ENCODE measurements at places on chromosomes 11 and 22.
A peak's percentile ranks its signal among the peaks of the same experiment; 100 is the strongest.

DNA sequence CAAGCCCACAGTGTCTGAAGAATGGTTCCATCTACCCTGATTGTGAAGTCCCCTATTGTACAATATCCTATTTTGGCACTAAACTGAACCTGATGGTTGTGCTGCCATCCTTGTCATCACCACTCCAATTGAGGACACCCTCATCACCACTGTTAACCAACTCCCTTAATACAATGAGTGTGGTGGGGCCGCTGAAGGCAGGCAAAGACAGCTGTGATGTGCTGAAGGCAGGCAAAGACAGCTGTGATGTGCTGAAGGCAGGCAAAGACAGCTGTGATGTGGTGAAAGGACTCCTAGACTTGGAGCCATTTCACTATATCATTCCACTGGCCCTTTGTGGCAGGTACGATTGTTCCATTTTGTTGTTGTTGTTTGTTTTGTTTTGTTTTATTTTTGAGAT lies 481.6 kb downstream of the SOX6 start:
- DNase-seq, result no peak

- no peak for DNase-seq
These were observed 5.1 kb downstream of the GRAMD4 start for GRCh38 chr22:46625113-46625842.

DNA sequence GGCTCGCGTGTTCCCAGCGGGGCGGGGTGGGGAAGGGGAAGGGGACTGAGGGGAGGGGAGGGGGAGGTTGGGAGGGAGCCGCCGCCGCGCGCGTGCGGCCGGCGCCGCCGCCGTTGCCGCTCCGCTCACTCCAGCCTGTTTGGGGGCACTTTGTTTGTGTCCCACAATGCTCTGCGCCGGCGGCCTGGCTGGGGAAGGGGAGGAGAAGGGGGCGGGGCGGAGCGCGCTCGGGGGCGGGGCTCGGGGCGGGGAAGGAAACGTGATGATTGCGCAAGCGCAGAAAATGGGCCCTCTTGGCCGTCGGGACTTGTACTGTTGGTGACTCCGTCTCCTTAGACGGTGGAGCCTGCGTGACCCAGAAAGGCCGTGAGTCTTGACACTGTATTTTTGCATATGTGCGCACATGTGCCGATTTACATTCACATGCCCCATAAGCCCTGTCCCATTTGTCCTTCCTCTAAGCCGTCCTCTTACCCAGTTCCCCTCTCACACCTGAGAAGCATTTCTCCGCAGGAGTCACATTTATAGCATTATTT lies at the start of gene ZBTB44:
ZBTB44 (minus strand) TSS at position 168 of the 536 bp plus-strand sequence. CDS start 53,044 bp downstream, outside the sequence.
- DNase-seq, result peak; percentile 77

- no peak for DNase-seq
These were observed 157.7 kb downstream of the C11orf91 start for GRCh38 chr11:33542921-33543320.

- DNase-seq, result no peak
These were observed 17.3 kb downstream of the FLI1 start for GRCh38 chr11:128711136-128711535.

- DNase-seq, result no peak
These were observed 39.3 kb downstream of the CEP295 start for GRCh38 chr11:93700830-93701229.

- no peak for DNase-seq
These were observed 84.5 kb downstream of the JRKL start for GRCh38 chr11:96474263-96474662.

DNA sequence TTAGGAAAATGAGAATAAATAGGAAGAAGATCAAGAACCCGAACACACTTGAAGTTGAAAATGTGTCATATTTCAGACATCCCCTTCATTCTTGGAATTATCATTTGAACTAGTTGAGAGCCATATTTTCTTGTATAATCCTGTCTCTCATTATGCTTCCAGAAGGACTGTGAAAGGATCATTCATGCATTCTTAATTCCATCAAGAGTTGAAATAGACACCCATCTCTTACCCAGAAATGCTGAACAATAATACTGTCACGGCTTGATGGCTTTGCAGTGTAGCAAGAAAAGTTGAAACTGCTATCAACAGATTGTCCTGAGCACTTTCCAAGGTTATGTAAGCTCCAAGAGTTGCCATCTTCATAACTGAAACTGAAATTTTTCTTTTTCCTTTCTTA lies 79.7 kb downstream of the ARHGAP42 start:
- no peak for DNase-seq

- DNase-seq, result no peak
These were observed 311.6 kb upstream of the PITPNB start for GRCh38 chr22:28230671-28231070.

- no peak for DNase-seq
These were observed 7.2 kb downstream of the CEP164 start for GRCh38 chr11:117334896-117335295.

DNA sequence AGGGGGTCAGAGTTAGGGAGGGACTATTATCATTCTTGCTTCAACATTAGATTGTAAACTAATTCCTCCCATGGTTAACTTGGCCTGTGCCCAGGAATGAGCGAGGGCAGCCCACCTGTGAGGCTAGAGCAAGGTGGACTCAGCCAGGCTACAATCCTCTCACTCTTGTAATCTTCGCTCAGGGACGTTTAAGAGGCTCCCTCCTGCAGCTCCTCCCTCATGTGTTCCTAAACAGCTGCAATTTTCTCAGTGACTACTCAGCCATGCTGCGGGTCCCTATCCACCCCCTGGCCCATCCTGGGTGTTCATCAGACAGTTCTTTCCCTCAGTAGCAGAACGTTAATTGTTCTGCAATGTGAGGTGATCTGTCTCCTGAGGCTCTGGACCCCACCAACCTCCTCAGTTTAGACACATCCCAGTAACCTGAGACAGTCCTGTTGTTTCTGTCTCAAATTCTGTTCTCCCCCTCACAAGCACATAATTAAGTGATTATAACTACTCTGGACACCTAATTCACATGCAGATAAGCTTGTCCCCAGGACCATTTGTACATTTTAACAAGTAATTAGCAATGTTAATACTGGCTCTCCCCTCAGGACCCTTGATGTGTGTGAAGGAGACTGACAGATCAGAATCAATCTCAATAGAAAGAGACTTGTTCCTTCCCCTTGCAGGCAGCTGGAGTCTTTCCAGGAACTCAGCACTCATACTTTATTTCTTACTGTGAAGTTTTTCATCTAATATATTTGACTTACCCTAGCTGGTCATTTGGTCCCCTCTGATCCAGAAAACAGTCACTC lies 337.2 kb upstream of the B3GAT1 start:
- no peak for DNase-seq

GRCh38 chr11:86230179-86230804 lies 14.3 kb upstream of the EED start:
- no peak for DNase-seq

DNA sequence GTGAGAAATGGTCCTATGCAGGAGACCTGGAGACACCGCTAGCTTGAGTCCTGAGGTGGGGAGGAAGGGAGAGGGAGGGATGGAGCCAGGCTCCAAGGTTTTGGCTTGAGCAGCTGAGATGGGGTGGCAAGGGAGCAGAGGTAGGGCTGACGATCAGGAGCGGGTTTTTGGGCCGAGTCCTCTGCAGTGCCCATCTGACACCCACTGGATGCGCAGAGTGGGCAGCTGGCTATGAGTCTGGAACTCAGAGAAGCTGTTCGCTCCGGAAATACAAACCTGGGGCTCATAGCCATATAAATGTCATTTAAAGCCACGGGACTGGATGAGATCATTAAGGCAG lies 453 bp upstream of the MAFF start:
- no peak for DNase-seq

- DNase-seq, result no peak
These were observed 20.8 kb downstream of the MED17 start for GRCh38 chr11:93804879-93805278.

DNA sequence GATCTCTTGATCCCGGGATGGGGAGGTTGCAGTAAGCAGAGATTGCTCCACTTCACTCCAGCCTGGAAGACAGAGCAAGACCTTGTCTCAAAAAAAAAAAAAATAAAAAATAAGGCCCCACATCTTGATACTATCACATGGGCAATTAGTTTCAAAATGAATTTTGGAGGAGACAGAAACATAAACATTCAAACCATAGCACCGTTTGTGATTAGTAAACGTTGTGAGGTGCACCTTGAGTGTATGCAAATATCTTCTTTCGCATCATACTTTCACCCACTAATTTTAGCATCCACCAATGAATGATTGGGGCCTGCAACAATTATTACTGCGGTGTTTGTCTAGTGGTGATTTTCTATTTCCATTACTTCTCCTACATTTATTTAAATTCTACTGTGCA lies 11.0 kb upstream of the SPDYC start:
- no peak for DNase-seq

DNA sequence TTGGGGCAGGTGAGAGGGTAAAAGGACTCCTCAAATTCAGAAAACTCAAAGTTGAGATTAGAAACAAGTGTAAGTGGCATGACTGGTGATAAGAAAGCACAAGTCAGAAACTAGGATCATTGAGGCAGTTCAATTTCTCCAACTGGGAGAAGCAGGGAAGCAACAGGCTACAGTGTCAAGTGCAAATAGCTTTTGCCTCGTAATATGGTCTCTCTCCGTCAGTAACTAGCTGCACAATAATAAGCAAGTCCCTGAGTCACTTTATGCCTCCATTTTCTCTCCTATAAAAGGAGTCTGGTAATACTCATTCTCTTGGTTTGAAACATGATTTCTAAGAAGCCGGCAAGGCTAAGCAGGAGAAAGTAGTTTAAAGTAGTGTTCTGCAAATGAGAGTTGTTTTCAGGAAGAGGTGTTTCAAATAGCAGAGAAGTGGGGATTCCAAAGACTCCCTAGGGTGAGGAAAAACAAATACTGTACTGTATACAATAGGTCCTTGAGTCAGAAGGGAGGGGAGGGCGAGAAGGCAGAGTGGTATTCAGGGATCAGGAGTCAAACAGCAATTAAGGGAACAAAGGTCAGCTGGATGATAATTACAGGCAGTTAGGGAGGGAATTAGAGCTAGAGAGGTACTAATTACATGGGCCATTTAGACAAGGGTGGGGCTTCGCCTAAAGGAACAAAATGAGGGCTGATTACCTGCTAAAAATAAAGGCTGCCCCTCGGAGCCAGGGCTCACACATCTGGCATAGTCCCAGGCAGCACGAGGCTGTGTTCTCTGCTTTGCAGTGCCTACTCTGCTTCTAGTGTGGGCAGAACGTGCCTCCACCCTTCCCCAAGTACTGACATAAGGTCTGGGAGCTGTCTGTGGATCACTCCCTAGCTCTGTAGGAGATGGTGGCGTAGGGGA lies 96.0 kb upstream of the BDNF start:
- DNase-seq, result no peak

DNA sequence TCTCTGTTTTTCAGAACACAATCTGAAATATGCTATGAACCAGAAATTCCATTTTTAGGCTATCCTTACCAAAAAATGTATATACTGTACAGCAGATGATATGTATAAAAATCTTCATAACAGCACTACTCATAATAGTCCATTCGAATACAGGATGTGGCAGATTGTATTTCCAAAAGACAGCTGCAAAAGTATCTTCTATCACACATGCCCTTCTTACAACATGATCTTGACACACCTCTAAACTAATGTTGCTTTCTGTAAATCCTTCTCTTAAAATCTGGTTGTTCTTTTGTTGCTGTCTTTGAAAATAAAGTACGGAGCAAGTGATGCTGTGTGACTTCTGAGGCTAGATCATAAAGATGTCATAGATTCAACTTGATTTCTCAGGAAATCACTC lies 409.9 kb upstream of the LUZP2 start:
- no peak for DNase-seq

GRCh38 chr11:13868710-13869397 lies 93.7 kb upstream of the SPON1 start:
- DNase-seq, result no peak

GRCh38 chr11:5937868-5938602 lies 4.0 kb upstream of the OR56A3 start:
- DNase-seq, result no peak

DNA sequence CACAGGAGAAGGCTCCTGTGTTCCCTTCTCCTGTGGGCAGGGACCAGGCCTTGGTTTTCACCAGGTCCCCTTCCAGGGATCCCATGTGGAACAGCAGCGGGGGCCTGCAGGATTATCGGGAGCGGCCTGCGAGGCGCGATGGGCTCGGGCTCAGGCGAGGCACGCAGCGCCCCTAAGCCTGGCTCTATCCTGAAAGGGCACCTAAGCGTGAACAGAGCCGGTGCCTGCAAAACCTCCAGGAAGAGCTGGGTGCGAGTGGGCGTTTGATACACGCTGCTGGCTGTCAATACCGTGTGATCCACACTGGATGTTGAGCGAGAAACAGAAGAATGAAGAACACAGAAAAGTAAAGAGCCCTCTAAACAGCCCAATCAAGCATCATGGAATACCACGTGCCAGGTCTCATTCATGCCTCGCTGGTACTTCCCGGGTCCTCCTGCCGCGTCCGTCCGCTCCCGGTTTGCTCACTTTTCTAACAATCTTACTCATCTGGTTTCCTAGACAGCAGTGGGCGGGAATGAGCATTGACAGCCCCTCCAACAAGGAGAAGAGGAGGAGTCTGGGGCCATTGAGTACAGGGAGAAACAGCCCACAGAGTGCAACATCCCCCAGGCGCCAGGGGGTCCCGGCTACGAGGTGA lies 12.5 kb downstream of the OSBPL5 start:
- DNase-seq, result no peak

DNA sequence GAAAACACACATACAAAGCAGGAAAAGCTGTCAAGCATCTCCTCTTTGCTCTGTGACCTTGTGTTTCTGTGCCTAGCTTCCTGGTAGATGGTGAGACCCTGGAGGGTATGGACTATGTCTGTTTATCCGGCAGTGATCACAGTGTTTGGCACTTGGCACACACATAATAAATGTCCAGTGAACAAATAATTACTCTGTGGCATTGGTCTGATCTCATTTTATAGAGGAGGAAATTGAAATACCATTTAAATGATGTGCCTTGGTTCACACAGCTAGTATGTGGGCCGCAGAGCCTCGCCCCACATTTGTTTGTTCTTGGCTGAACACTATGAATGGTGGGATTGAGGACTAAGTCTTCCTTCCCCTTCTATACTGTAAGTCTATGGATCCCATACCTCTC lies 104.7 kb upstream of the SPON1 start:
- no peak for DNase-seq

GRCh38 chr11:57279116-57279515 lies 42.1 kb upstream of the APLNR start:
- peak; percentile 16 for DNase-seq

DNA sequence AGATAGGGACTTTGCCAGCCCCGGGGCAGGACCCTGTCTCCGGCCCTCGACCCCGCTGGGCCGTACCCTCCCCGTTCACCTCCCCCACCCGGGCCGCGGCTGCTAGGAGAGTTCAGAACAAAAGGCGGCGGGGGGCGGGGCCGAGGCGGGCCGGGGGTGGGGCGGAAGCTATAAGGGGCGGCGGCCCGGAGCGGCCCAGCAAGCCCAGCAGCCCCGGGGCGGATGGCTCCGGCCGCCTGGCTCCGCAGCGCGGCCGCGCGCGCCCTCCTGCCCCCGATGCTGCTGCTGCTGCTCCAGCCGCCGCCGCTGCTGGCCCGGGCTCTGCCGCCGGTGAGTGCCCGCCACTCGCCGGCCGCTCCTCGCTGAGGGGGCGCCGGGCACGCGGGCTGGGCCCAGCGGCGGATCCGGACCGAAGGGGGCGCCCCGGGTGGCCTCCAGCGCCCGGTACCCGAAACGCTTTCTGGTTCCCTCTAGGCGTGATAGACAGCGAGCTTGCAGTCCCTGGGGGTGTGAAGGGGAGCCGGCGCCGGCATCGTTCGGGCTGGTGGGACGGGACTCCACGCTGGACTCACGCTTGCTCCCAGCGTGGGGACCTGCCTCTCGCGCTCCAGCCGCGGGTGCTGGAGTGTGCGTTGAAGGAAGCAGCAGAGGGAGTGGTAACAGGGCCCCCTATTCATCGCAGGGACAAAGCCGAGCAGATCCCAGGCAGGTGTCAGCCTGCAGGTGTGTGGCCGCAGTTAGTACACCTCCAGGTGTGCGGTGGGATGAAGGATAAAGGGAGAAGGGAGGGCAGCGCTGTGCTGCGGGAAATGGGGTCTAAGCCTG lies at the start of gene MMP11:
MMP11 (plus strand) TSS at position 201 of the 825 bp plus-strand sequence; CDS start at position 223, 22 bp downstream.
- no peak for DNase-seq
